ENCODE measurements at places on chromosomes 1 and 21.

- no peak for DNase-seq
Measured at GRCh38 chr1:186512698-186513457, 52.0 kb upstream of the PDC start.

GRCh38 chr1:154666051-154666790 lies 58.2 kb upstream of the ADAR start:
- DNase-seq: no peak

GRCh38 chr1:162502928-162503327 lies 5.3 kb downstream of the UHMK1 start:
- peak; percentile 39 for DNase-seq

GRCh38 chr1:206457408-206458120 lies 12.7 kb upstream of the IKBKE start:
- no peak for DNase-seq

GRCh38 chr21:42476388-42477331 lies 19.4 kb downstream of the RSPH1 start:
- no peak for DNase-seq

GRCh38 chr1:20409971-20410370 lies 76.0 kb downstream of the CAMK2N1 start:
- no peak for DNase-seq

GRCh38 chr1:930633-931138 lies 7.0 kb downstream of the SAMD11 start:
- no peak for DNase-seq

DNA sequence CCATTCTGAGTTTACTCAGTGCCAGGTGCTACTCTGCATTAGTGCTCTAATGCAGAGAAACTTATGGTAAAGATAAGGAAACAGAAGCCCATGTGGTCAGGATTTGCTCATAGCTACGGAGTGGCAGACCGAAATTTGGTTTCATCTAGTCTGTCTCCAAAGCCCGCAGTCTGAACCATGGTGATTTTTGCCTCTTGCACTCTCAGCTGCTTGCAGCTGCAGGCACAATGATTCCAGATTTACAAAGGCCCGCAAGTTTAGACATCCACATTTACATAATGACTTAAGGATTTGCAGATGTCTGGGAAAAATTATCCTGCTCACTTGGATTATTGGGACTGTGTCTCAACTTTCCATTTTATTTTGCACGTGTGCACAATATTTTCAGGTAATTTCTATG lies 161.3 kb upstream of the KCNJ6 start:
- no peak for DNase-seq

- DNase-seq: no peak
Measured at GRCh38 chr1:84861988-84862644, 30.9 kb downstream of the LPAR3 start.

- no peak for DNase-seq
Measured at GRCh38 chr1:197145446-197146024, 934 bp downstream of the ASPM start.

DNA sequence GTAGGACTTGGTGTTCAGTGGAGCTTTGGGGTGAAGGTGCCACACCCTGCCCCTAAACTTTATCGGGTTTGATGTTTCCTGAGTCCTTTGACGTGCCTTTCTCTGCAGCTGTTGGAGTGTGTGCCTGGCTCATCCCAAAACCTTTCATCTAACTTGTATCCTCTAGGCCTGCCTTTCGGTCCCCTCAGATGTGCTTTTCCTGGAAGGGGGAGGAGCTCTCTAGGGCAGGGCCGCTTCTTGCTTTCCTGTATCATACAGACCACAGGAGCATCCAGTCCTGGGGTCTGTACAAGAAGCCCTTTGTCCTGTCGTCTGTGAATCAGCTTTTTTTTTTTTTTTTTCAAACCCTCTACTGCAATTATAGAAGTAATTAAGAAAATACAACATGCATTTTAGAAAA lies 35.7 kb downstream of the PTGFRN start:
- DNase-seq: no peak

DNA sequence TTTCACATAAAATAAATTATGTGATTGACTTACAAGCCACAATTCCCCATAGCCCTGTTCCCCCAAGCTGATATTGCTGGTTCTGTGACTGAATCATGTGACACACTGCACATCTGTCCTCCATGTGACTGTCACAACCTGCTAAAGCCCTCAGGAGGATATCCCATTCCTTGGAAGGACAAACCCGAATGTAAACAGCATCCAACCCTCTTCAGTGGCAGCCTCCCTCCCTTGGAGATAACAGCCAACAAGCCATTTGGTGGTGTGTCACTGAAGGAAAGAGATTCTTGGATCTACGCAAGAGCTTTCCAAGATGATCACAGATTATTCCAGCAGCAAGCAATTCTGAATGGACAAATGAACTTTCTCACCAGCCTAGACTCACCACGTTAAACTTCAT lies 153.9 kb upstream of the TIAM1 start:
- no peak for DNase-seq

- DNase-seq: no peak
Measured at GRCh38 chr1:206415942-206416341, 54.3 kb upstream of the IKBKE start.

- DNase-seq: no peak
Measured at GRCh38 chr1:199010492-199010891, 371.7 kb downstream of the PTPRC start.

DNA sequence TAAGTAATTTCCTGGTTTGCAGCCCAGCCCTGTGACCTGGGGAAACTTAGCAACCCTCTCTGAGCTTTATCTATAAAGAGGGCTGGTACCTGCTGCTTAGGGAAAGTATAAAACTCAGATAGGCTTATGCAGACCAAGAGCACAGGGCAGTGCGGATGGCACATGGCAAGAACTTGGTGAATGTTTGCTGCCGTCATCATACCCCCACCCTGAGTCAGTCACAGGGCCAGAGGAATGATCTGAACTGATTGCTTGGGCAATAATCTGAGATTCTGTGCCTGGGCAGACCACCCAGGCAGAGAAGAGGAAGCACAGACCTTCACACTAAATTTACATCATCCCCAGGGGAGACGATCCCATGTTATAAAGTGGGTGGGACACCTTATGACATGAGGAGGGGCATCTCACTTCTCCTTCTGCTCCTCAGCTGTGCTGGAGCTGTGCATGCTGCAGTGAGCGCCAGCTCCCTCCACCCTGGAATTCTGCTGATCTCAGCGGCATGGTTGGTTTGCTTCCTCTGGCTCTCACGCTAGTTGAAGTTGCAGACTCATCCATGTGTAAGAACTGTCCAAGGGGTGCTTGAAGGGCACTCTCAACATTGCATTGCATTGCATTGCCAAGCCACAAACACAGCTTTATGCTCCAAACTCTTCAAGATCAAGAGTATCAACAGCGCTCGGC lies 197.1 kb downstream of the AJAP1 start:
- no peak for DNase-seq

- DNase-seq: no peak
Measured at GRCh38 chr1:195717651-195718050, 890.6 kb downstream of the KCNT2 start.

DNA sequence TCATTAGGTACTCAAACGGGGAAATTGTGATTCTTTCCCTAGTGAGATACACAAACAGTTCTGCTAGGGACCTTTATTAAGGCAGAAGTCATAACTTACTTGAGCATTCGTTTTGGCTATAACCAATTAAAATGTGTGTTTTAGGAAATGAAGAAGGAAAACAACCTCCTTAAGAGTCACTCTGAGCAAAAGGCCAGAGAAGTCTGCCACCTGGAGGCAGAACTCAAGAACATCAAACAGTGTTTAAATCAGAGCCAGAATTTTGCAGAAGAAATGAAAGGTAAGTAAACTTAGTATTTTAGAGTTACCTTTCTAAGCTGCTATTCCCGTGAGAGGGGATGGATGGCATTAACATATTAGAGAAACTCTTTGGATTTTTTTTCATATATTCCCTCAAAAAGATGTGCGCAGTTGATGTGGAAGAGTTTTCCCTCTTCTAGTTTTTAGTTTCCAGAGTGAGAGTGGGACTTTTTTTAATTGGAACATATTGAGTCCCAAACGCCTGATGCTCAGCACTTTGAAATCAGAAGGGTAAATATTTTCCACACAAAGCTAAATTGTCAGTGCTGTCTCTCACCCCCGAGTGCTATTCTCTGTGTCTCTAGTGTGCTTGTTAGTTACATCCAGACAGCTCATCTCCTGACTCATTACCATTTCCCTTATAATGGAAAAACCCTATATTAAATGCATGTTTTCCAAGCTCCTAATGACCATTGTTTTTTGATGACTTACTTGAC lies 34.9 kb downstream of the CENPF start:
- DNase-seq: peak; percentile 24

GRCh38 chr1:87497380-87498203 lies 168.9 kb downstream of the LMO4 start:
- DNase-seq: no peak

- no peak for DNase-seq
Measured at GRCh38 chr1:213568929-213569815, 418.6 kb upstream of the PROX1 start.

- DNase-seq: no peak
Measured at GRCh38 chr1:234613128-234613875, 3.3 kb upstream of the IRF2BP2 start.
